ENCODE measurements at places on chromosomes 7 and 10.

GRCh38 chr10:14731875-14732512 is 42.7 kb downstream of the FAM107B start:
- no peak for DNase-seq

DNA sequence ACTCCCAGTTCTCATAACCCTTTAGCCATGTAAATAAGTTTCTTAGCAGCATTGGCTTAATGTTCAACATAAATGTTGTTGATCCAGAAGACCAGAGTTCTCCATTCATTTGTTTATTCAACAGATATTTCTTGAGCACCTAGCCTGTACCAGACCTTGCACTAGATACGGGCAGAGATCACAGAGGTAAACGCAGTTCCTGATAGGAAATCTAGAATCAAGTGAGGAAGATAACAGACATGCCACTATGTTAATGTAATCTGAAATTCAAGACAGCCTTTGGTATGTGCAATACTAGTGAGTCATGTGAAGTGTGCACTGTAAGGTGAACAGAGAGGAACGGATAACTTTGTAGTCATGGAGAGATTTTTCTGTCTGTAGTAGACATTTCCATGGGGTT is 3.0 kb downstream of the BUB3 start:
- DNase-seq = no peak

- no peak for DNase-seq
These were observed 388 bp downstream of the CNOT4 start for GRCh38 chr7:135509589-135509838.

DNA sequence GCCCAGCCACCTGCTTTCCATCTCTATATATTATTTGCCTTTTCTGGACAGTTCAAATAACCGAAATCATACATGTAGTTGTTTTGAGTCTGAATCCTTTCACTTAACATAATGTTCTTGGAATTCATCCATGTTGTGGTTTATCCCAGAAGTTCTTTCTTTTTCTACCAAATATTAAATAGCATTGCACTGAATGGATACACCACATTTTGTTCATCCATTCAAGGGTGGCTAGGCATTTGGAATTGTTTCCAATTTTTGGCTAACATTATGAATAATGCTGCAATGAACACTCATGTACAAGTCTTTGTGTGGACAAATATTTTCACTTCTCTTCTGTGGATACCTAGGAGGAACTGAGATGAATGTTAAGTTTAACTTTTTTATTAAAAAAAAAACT is 18.0 kb downstream of the DNAJC1 start:
- DNase-seq = no peak

GRCh38 chr10:124064676-124065075 is 28.7 kb downstream of the CHST15 start:
- no peak for DNase-seq

- no peak for DNase-seq
These were observed 27.2 kb downstream of the HIPK2 start for GRCh38 chr7:139750459-139751095.

DNA sequence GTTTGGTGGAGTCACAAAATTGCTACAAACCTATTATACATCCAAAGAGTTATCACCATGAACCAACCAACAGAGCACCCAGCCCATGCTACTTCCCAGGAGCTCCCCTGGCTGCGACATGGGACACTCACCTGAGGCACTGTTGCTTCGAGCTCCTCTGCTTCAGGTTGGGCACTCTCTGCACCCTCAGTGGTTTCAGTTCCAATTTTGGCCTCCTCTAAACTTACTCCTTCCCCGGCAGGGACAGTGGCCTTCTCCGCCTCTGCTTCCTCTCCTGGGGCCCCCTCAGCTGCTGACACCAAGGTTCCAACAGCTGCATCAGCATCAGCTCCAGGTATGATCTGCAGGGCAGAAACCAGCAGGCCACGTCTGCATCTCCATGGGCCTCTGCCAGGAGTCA is 120.4 kb upstream of the TARP start:
- no peak for DNase-seq

GRCh38 chr7:46386428-46387399 is 465.6 kb upstream of the IGFBP3 start:
- no peak for DNase-seq

DNA sequence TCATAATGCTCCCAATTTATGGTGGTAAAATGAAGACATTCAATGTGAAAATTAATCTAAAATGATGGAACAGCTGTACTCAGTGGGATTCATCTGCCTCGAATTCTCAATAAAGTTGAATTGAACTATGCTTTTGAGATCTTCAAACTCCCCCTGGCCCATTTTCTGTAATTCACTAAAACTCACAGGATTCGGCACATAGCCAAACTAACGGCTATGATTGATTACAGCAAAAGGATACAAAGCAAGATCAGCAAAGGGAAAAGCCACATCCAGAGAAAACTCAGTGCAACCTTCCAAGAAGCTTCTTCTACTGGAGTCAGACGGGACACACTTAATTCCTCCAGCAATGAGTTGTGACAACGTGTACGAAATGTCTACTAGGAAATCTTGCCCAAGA is 307.5 kb downstream of the CNTNAP2 start:
- no peak for DNase-seq

GRCh38 chr10:124010024-124010423 is 83.4 kb downstream of the CHST15 start:
- no peak for DNase-seq

- DNase-seq = no peak
These were observed 85.5 kb downstream of the ADCY1 start for GRCh38 chr7:45659496-45660139.

DNA sequence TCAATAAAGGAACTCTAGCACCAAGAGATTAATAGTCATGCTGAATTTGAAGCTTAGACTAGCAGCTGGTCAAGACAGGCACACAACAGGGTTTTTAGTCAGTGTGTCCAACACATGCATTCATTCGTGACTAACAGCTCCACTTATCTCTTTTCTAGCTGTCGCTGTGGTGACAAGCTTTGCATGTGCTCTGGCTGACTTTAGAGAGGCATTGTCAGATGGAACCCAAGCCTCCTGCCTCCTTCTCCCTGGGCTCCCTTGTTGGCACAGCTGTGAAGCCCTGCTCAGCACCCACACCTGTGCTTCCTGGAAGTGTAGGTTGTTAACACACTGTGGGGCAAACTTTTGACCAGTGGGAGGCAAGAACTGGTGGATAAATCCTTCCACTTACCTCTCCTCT is 9.8 kb upstream of the AGK start:
- no peak for DNase-seq

- no peak for DNase-seq
These were observed 15.6 kb downstream of the SMURF1 start for GRCh38 chr7:99128076-99128950.

GRCh38 chr7:1546909-1547776 is 8.9 kb downstream of the TMEM184A start:
- no peak for DNase-seq

DNA sequence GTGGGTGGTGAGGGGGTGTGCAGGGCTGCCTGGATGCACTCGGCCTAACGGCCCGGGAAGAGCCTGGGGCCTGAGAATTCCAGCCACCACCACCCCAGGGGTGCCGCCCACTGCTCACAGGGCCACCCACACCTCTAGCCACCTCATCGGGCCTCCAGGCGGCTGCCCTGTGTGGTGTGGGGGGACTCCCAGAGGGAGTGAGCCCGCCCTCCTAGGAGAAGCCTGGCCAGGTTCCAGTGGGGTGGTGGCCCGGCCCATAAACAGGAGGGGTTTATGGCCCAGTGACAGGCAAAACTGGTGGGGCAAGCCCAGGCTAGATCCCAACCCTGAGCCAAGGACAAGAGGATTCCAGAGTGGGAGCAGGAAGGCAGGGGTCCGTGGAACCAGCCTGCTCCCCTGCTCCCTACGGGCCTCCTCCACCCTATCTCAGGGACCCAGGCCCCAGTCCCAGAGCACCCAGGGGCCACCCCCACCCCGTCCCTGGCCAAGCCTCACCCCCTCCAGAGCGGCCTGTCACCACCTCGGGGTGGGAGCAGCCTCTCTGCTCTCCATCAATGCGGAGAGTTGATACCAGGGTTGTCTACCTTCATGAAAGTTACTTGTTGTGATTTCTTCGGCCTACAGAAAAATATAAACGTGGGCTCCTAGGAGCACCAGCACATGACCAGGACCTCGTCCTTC is 20.2 kb upstream of the PDGFA start:
- no peak for DNase-seq

DNA sequence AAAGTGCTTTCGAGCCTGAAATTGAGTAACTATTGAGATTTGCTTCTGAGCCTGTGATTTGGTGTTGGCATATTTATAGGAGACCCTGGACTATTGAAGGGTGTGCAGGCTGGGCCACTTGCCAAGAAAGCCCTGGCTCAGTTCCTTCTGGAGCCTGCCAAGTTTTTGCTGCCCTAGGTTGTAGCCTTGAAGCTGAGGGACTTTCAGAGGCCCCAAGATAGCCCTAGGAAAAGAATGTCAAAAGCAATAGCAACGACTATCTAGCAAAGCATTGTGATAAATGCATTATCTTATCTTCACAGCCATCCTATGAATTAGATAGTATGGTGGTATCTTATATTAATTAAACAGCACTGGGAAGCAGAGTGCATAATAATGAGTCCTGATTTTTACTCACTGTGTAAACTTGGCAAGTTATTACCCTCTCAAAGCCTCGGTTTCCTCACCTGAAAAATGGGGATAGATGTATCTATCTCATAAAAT is 473.7 kb upstream of the PODXL start:
- DNase-seq = no peak

- no peak for DNase-seq
These were observed 11.5 kb upstream of the FGFR2 start for GRCh38 chr10:121609426-121610380.

- no peak for DNase-seq
These were observed 80.7 kb downstream of the GCC1 start for GRCh38 chr7:127504715-127505114.

DNA sequence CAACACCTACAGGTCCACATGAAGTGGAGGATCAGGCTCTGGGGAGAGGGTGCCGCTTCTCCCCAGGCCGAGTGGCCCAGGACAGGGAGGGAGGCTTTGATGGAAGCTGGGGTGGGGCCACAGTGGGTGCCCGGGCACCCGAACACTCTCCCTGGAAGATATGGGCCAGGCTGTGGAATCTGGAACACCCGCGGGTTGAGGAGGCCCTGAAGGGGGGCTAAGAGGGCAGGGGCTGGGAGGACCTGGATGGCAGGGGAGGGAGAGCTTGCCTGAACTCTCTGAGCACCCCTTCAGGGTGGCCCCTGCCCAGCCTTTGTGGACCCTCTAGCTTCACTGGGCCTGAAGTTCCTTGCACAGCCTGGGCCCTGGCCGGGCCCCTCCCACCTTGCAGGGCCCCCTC is 4.5 kb upstream of the NKX6-2 start:
- no peak for DNase-seq

GRCh38 chr10:6567884-6568283 is 12.2 kb downstream of the PRKCQ start:
- no peak for DNase-seq

DNA sequence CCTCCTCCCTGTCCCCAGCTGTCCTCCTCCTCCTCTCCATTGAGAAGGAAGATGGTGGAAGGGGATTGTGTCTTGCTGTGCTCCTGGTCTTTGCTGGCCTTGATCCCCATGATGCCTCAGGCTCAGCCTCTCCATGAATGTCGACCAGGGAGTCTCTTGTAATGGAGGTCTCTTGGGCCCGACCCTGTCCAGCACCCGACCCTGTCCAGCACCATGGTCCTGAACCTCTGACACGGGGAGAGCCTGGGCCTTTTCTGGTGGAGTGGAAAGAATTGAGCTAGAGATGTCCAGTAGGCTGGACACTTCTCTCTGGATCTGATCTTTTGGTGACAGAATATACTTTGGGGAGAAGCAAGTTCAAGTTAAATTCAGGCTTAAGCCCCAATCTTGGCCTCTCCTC is 42.3 kb upstream of the HMX3 start:
- no peak for DNase-seq

DNA sequence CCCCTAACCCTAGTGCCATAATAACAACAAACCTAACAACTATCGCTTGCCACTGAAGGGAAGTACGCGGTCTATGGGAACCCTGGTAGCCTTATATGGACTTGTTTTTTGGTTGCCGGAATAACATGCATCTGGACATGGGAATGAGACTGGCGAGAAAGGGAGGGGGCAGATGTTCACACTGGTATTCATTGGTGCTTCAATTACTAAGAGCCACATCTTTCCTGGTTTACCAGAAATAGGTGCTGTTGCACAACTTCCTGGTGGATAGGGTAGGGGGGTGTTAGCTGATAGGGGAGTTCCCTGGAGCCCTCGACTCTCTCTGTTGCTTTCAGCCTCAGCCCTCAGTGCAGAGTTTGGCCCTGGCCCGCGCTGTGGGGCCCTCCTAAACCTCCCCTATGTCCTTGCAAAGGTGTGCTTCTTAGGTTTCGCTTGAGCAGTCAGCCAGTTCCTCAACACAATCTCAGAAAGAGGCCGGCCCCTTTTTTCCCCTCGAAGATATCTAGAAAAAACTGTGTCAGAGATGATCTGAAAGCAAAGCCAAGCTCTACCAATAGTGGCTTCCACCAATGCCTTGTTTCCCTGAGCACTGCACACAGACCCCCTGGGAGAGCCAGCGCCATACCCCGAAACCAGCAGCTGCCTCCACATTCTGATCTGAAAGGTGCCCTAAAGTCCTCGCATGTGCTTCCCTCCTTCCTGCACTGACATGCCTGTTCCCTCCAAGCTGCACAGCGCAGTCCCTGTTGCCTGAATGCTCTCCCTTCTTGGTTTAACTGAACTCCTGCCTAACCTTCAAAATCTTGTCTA is 13.5 kb downstream of the TBXAS1 start:
- no peak for DNase-seq

GRCh38 chr7:94355454-94355853 is 39.2 kb upstream of the COL1A2 start:
- no peak for DNase-seq

DNA sequence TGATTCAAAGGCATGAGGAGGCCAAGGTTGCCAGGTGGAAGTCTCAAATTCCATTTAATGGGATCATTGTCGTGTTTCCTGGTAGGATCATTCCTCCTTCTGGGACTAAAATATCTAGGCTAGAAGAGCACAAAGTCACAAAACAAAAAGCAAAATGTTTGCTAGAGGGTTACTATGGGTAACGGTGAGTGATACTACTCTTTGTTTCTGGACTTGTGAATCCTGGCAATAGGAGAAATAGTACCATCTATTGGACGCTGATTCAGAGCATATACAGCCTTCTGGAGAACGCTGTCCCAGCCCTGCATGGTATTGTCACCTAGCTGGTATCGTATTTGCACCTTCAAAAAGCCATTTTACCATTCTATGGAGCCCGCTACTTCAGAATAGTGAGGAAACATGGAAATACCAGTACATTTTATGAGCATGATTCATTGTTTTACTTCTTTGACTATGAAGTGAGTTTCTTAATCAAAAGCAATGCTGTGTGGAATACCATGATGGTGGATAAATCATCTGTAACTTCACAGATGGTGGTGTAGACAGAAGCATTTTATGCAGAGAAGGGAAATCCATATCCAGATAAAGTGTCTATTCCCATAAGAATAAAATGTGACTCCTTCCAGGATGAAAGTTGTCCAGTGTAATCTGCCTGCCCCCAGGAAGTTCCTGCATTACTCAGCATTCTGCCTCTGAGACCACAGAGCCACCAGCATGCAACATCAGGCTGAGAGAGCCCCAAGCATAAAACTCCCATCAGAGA is 361.0 kb downstream of the ETV1 start:
- no peak for DNase-seq

DNA sequence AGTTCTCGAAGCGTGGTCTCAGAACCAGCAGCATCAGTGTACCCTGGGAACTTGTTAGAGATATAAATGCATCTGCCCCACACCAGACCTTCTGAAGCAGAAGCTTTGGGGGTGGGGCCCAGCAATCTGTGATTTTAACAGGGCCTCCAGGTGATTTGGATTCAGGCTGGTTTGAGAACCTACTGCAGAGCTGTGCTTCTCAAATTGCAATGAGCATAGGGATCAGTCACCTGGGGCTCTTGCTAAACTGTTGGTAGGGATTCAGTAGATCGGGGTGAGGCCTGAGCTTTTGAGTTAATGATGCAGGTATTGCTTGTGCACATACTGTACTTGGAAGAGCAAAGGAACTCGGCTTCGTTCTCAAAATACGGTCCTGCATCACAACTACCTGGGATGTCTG is 243.6 kb upstream of the PODXL start:
- DNase-seq = no peak

All from stimulated activated CD8-positive, alpha-beta memory T cell treated with anti-CD3 and anti-CD28 coated beads, Interleukin-4, amount 100 ng/mL, for 1 hour (primary cell).